GM20000 (cell line): ENCODE measurements at places on chromosomes 3 and 15.

DNA sequence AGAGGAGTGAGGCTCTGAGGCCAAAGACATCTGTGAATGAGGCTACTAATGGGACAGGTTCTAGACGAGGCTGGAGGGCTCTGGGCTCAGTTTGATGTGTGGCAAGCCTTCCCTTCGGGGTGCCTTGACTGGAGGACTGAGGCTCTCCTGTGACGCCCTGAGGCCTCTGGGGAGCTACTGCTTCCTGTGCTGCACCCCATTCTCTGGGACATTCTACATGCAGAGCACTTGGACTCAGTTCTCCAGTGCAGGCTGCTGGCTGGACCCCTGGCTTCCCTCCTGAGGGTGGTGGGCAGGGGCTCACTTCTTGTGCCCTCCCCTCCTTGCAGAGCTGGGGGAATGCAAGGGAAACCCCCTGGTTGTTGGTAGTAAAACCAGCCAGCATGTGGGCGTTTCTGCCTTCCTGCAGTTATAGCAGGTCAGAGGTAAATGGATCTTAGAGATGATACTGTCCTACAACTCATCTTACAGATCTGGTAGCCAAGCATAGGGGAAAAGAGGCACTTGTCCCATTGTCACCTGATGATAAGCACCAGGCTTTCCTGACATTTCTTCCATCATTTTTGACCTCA is 133.3 kb downstream of the CHDH start:
- peak; percentile 38 for DNase-seq

GRCh38 chr15:50685191-50685975 is 1.2 kb downstream of the TRPM7 start:
- peak; percentile 4 for DNase-seq

- DNase-seq: no peak
Measured at GRCh38 chr15:48825075-48825474, 14.2 kb upstream of the CEP152 start.

- no peak for DNase-seq
Measured at GRCh38 chr3:122364490-122364889, 18.5 kb downstream of the MIX23 start.

GRCh38 chr3:196323691-196324090 is 5.7 kb upstream of the DYNLT2B start:
- no peak for DNase-seq

DNA sequence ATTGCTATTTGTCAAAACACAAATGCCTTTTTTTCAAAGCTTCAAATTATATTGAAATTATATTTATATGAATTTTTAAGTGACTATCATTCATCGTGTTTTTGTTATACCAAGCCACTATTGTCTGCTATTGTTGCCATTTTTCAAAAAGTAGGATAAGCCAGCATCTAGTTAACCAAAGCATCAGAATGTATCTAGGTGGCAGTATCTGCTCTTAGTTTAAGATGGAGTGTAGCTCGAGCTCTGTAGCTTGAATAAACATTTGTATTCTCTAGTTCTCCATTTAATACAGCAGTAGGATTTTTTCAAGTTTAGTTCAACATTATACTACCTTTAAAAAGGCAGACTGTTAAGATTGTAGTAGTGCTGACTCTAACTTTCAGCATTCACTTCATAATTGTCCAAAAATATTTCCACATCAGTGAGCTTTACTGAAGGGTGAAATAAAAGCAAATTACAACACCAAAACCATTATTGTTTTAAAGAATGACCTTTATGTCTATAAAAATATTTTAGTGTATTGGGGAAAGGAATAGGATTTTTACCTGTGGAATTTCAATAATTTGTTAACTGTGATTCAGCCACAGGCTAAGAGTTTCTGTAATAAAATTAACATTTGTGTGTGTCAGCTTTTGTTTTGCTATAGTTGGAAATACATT is 19.6 kb upstream of the C15orf61 start:
- DNase-seq: peak; percentile 22

DNA sequence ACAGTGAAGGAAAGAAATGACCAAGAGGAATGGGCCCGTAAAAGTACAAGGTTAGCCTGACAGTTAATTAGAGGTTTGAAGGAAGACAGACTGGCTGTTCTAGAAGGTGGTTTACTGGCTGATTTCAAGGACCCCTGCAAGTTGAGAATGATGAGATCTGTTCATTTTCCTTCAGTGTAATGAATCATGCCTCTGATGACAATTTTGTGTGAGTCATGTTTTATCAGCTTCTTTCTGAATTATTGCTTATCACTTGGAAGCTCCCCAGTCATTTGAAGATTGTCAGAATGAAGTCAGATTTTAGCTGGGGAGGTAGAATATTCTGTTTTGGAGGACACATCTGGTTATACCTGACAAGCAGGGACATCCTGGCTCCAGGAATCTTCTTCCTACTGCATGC is 50.6 kb downstream of the DRD3 start:
- no peak for DNase-seq

DNA sequence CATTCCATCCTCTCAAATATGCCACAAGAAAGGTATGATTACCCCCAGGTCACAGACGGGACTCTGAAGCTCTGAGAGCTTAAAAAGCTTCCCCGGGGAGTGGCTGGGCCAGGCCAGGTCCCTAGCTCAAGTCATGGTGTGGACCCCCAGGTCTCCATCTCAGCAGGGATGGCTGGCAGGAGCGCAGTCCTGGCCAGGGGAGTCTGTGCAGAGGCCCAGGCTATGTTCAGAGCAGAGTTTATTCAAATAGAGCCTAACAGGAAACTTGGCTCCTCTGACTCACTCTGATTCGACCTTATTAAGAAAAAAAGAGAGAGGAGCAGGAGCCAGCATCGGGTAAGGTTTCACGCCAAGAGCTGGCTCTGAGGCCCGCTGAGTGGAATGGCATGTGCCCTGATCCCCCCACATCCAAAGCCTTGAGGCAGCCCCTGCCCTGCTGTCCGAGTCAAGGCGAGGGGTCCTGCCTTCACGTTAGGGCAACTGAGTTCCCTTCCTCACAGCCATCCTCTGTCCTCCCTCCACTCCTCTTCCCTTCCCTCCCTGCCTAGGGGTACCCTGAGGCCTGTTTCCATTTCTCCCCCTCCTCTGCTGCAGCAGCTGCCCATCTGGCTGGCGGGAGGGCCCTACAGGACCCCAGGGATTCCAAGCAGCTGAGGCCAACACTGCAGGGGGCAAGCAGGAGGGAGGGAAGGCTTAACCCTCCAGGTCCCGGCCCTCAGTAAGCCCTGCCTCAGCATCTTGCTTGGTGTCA is 1.9 kb upstream of the LOXL1 start:
- DNase-seq: no peak

GRCh38 chr3:171225165-171225564 is 198.6 kb upstream of the SLC2A2 start:
- DNase-seq: no peak

DNA sequence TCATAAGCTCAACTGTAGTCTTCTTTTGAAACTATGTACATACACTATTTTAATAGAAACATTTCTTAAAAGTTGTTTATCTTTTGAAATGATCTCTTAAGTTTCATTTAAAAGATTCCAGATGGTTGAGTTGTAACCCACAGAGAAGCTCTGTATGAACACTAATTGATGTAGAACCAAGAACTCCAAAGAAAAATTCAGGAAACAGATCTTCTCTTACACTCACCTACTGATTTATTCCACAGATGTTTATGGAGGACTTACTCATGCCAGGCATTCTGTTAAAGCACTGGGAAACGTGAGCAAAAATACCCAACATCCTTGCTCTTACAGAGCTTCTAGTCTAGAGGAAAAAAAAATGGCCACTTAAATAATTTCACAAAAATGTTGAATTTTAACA is 551.1 kb downstream of the NAALADL2 start:
- DNase-seq: no peak

- no peak for DNase-seq
Measured at GRCh38 chr15:57427367-57427821, 51.1 kb downstream of the CGNL1 start.

DNA sequence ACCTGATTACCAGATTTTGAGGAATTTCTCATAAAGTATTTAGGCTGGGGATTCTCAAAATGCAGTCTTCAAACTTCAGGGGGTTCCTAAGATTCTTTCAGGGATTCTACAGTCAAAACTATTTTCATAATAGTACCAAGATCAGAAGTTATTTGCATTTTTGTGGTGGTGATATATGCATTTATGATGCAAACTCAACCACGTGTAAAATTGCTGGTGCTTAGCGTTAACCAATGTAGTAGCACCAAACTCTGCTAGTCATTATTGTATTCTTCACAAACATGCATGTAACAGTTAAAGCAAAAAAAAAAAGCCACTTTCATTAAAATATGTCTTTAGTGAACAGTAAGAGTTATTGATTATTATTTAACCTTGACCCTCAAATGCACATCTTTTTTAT is 274.9 kb upstream of the DNAJC19 start:
- DNase-seq: no peak

DNA sequence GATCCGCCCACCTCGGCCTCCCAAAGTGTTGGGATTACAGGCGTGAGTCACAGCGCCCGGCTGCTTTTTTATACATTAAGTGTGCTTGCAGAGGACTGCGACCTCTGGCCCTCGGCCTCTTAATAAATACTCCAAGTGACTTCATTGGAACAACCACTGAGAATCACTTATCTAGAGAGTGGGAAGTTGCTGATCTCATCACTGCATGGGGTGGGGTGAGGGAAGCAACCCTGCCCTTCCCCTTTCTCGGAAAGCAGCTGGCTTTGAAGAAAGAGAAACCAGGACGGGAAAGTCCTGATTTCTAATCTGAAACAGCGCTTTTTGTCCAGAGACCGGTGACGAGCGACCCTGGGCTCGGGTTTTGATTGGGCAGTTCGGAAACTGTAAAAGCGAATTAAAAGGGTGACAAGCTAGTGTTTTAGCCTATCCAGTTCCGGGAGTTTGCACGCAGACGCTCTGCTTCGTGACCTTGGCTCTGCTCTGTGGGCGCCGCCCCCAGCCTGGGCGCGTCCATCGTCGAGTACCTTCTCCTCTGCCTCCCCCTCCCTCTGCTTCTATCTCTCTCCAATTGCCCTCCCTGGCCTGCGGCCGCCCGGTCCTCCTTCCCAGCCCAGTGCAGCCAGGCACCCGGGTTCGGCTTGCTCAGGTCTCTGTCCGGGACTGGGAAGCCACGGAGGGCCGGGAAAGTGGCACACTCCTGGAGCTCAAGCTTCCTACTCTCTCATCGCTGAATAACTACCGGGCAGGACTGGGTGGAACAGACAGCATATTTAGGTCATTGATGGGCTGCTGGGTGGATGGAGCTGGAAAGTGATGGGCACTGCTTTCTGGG is 7.5 kb upstream of the TRIM69 start:
- peak; percentile 82 for DNase-seq

GRCh38 chr15:65801229-65801805 is 9.2 kb upstream of the DENND4A start:
- DNase-seq: no peak

DNA sequence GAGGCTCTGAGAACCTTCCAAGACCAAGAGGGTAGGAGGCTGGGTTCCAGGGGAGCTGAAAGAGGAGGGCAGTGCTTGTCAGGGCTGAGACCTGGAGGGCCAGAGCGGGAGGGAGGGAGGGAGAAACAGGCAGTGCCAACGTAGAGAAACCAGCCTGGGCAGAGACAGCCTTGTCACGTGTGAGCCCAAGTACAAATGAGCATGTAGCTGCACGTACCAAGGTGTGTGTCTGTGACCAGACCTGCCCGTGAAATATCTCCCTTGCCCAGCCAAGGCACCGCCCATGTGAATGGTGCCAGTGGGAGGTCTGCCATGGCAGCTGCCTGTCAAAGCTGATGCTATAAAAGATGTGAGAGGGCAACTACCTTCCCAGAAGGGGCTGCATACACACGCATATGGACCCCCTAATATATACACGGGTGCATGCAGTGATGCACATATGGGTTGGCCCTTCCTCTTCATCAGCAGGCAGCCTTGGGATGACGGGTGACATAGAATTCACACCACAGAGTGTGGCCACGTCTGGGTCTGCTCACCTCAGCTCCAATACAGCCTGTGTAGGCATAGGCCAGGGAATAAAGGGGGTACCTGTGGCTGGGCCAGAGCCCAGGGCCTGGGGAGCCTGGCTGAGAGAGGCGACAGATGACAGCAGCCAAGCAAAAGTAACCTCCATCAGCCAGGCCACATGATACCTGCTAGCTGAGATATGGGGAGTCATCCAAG is 7.8 kb upstream of the CTDSPL start:
- no peak for DNase-seq

DNA sequence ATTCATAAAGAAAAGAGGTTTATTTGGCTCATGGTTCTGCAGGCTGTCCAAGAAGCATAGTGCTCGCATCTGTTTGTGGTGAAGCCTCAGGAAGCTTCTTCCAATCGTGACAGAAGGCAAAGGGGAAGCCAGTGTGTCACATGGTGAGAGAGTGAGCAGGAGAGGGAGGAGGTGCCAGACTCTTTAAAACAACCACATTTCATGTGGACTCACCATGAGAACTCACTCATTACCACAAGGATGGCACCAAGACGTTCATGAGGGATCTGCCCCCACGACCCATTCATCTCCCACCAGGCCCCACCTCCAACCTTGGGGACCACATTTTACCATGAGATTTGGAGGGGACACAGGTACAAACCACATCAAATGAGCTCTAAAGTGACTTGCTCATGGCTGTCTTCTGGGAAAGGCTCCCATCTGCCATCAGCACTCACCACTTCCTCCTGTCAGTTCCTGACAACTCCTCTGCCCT is 327.3 kb upstream of the TLE3 start:
- no peak for DNase-seq

DNA sequence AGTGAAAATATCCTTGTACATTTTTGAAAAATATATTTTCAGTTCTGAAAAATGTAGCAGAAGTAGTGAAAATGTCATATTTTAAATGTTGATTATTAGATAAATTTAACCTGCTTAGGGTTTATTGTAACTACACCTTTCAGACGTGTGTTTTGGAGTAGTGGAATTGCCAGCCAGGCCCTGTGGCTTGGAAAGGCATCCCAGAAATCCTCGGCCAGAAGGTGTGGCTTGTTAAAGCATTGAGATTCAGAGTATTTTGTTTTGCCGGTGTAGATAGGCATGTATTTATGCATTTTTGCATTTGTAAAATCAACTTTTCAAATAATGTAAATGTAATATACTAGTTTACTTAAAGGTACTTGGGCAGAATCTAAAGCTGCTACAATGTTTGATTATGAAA is 7.0 kb downstream of the EBLN2 start:
- DNase-seq: no peak

DNA sequence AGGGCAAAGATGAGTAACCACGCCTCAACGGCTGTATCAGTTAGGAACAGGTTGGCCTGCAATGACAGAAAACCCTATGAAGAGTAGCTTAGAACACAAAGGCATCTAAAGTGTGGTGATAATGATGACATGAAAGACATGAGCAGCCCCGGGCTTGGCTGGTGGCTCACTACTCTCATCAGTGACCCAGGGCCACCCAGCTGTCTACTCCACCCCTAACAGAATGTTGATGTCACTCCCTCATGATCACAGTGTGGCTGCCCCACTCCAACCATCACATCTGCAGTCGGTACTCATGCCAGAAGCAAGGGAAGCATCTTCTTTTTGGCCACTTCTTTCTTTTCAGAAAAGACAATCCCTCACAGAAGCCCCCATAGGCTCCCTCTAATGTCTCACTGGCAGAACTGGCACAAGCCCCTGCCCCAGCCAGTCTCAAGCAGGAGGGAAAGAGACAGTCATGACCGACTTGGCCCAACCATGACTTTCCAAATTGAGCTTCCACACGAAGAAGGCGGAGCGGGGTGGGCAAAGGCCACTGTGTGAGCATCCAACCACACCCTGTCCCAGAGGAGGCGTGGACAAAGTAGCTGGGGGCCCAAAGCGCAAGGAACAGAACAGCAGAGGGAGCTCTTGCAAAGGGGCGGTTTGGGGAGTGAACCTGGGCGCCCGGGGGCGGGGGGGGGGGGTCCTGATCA is 72.0 kb upstream of the IQSEC1 start:
- DNase-seq: no peak

- DNase-seq: no peak
Measured at GRCh38 chr3:127585163-127585812, 5.2 kb downstream of the TPRA1 start.
